ENCODE measurements at places on chromosomes 7 and 10.

DNA sequence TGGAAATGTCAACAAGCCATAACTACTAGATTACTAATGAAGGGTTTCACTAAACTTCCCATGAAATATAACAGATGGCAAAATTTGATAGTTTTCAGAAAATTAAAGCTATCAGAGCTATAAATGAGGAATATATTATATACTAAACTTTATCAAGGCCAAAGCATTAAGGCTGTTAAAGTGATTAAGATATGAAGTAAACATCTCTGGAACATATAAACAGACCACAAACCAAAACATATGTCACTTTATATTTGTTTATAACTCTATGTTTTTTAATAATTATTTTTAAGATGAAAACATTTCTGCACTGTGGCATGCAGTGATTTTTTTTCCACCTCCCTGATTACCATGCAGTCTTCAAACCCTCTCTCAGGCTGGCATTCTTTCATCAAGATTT lies 120.2 kb downstream of the REEP3 start:
- no peak for DNase-seq

- DNase-seq = no peak
Observed at GRCh38 chr10:14008740-14009080, 322.0 kb downstream of the FRMD4A start.

DNA sequence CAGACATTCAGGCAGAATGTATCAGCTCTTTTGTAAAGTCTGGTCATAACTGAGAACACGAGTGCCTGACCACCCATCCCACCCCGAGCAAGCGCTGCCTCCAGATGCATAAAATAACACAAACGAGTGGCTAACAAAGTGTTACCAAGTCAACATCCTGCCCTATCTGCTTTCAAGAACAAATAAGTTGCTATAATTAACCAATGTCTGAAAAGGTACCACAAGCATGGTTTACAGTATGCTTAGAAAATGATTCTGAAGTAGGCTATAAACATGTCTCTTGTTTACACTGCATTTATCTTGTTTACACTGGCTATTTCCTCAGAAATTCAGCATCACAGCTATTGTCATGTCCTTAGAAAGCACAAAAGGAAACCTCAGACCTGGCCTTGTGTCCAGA lies 49.5 kb downstream of the PIK3AP1 start:
- no peak for DNase-seq

- no peak for DNase-seq
Observed at GRCh38 chr7:73454424-73454823, 20.8 kb downstream of the FZD9 start.

DNA sequence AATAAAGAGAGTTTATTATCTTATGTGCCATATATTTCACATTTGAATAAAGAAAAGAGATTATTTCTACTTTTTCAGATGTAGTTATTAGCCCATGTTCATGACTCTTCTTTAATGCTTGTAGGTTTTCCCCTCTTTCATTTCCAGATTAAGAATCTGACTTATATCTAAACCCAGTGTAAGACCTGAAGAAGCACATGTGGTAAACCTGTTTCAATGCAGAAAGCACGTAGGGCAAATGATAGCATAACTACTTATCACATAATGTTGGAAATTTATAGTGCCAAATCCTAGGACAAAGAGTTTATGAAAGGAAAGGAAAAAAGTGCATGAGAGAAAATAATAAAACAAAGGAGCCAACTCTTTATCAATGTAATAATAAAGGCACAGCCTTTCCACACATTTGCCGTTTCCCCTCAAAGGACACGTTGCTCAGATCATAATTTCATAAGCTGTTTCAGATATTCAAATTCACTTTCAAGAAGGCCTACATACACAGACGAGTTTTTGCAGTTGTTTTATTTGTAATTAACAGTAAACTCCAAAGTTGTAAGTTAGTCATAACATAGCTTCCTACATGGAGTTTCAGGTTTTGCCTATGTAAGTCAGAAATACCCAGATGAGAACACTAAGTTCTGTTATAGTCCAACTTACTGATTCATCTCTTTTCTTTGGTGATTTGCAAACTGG lies 88.8 kb upstream of the MDFIC start:
- no peak for DNase-seq

GRCh38 chr10:48306870-48307710 lies 613 bp downstream of the MAPK8 start:
- DNase-seq = no peak

All from epithelial cell of prostate (primary cell).